ENCODE measurements at places on chromosomes 2 and 18. TPM values are rescaled to one million over a fixed set of nuclear protein-coding genes. Genes with fewer than 3 reads are reported as not detected.

TUBA3E gene
- not detected for total RNA-seq

IAH1 gene
- 71.4 TPM for total RNA-seq

GALNT13 gene
- total RNA-seq, result 2.2 TPM

ZDBF2 gene
- total RNA-seq, result 23.4 TPM

MDH1B gene
- 0.32 TPM for total RNA-seq

GREB1L gene
- total RNA-seq, result 8.8 TPM

NCKAP1 gene
- 120 TPM for total RNA-seq

GPAT2 gene
- not detected for total RNA-seq

HOXD10 gene
- not detected for total RNA-seq

UBR3 gene
- total RNA-seq, result 59.6 TPM

SIX3 gene
- not detected for total RNA-seq
